ENCODE measurements at places on chromosomes 12 and 14.

GRCh38 chr14:21095430-21096205 lies 2.8 kb downstream of the ZNF219 start:
- DNase-seq = no peak

- no peak for DNase-seq
Measured at GRCh38 chr12:96472384-96472783, 17.0 kb upstream of the CFAP54 start.

GRCh38 chr14:59483363-59483762 lies 845 bp downstream of the L3HYPDH start:
- DNase-seq = no peak

- DNase-seq = no peak
Measured at GRCh38 chr12:46959502-46959901, 119.9 kb upstream of the PCED1B start.

GRCh38 chr14:42428996-42429395 lies 822.3 kb downstream of the LRFN5 start:
- no peak for DNase-seq

- peak; percentile 74 for DNase-seq
Measured at GRCh38 chr12:111406474-111407376, 1.0 kb downstream of the SH2B3 start.

GRCh38 chr14:96902004-96902403 lies 104.8 kb downstream of the VRK1 start:
- DNase-seq = no peak

DNA sequence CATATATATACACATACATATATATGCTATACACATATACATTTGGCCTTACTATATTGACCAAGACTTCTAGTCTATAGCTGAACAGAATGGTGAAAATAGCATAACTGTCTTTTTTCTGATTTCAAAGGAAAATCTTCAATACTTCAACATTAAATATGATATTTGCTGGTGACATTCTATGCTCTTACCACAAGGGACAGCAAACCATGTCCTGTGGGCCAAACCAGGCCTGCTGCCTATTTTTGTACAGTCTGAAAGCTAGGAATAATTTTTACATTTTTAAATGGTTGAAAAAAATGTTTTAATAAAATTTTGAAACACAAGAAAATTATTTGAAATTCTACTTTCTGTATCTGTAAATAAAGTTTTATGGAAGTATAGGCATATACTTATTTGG lies 63.6 kb downstream of the EML5 start:
- DNase-seq = no peak

DNA sequence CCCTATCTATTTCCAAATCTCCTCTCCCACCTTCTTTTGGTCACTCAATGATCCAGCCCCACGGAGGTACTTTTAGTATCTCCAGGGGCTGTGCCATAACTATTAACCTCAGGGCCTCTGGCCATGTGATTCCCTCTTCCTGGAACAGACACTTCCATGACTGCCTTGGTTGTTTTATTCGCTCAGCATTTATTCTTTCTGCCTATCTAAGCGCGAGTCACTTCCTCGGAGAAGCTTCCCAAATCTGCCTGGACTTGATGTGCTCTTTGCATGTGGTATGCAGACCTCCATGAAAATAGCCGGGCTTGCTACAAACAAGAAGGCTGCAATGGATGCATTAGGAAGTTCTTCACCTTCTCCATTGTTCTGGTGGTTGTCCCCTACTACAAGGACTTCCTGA lies 939.0 kb upstream of the TMEM132C start:
- no peak for DNase-seq
